Metanephros (tissue), 2 donors: ENCODE measurements at places on chromosomes 7 and 10. TPM values are rescaled to one million over a fixed set of nuclear protein-coding genes. Genes with fewer than 3 reads are reported as not detected.

FGFR2 gene
- 120 TPM for total RNA-seq

ACTL6B gene
- total RNA-seq = not detected

MYPN gene
- total RNA-seq = 20.4 TPM

NRCAM gene
- 17.8 TPM for total RNA-seq

C10orf62 gene
- 2.3 TPM for total RNA-seq

SLC39A12 gene
- not detected for total RNA-seq

MAT1A gene
- total RNA-seq = 0.47 TPM

SOSTDC1 gene
- 28.8 TPM for total RNA-seq

UTF1 gene
- total RNA-seq = 0.35 TPM

BEND7 gene
- total RNA-seq = 19.9 TPM

TMEM176B gene
- 69.6 TPM for total RNA-seq

OR2A1 gene
- 0.29 TPM for total RNA-seq

VWA2 gene
- total RNA-seq = 3.0 TPM

PAPOLB gene
- 0.18 TPM for total RNA-seq

MPLKIP gene
- 33.8 TPM for total RNA-seq

FAM25G gene
- not detected for total RNA-seq
